ENCODE measurements at places on chromosomes 2 and 18.
A peak's percentile ranks its signal among the peaks of the same experiment; 100 is the strongest.

DNA sequence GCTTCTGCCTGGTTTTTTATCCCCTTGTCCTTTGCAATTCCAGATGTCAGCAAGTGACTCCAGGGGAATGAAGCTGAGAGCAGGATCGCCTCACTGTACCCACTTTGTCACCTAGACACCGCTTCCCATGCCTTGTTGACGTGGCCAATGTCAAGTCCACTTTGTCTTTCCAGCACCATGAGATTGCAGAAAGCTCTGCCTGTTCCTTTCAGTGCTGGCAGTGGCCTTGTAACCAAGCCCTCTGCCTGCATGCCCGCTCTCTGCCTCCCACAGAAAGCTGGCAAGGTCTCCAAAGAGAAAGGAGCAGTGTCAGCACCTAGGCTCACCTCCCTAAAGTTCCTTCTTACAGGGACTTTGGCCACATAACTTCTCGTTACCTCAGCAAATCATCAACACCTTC is 282.2 kb upstream of the ST6GAL2 start:
- DNase-seq, result no peak

DNA sequence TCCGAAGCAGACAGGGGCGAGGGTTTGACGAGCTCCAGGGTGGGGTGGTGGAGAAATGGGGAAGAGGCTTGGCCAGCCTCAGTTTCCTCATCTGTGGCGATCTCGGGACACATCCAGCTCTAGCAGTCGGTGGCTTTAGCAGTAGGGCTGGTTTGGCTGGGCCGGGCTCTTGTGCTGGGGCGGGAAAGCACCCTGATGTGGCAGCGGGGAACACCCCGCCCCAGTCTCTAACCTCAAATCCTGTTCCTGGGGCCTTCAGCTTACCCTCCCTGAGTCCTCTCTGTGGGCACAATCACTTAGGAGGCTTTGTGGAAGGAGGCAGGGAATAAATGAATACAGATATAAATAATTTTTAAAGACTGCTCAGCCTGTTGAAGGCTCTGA is 26.5 kb upstream of the MCFD2 start:
- peak; percentile 48 for DNase-seq

DNA sequence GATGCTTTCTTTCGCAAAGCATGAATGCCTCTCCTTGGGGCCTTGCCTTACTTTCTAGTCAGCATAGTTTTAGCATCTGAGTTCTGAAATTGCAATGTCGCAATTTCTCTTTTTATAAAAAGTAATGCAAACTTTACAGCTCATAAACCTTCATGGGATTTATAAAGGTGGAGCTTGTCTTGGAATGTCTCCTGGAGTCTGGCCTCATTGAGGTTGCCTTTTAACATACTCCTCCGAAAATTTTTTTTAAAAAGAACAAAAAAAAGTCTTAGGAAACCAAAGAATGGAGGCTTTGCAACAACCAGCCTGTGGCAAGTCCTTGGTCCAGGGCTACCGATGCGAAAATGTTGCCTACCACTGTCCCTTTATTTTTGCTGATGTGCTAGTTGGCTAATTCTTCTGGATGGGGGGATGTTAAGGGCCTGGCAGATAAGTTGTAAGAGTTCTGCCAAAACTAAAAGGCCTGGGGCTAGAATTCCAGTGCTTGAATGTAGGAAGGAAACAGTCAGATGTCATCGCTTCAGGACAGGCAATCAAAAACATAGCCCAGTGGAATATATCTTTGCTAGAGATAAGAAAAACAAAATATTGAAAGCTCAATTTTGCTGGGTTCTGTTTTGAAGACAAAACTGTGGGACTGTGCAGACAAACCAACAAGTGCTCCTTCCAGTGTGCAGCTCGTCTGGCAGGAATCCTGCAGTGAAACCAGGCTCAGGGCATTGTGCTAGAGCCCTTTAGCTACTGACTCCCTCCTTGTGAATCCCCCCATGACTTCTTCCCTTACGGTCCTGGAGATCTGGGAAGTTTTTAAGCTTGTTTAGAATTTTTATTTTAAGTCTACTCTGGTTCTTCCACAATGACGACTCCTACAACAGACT is 213.0 kb downstream of the PIEZO2 start:
- DNase-seq, result no peak

DNA sequence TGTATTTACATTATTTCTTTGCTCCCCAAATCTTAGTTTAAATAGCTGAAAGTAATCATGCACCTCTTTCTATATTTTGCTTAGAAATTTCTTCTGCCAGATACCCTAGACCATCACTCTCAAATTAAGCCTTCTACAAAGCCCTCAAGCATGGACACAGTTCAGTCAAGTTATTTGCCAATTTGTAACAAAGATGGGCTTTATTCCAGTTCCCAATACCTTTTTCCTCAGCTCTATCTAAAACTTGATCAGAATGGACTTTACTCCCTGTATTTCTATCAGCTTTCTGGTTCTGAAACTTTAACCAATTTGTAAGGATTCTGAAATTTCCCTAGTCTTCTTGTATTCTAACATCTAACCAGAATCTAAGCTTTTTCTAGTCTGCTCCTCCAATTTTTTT is 56.6 kb downstream of the SYT4 start:
- no peak for DNase-seq

DNA sequence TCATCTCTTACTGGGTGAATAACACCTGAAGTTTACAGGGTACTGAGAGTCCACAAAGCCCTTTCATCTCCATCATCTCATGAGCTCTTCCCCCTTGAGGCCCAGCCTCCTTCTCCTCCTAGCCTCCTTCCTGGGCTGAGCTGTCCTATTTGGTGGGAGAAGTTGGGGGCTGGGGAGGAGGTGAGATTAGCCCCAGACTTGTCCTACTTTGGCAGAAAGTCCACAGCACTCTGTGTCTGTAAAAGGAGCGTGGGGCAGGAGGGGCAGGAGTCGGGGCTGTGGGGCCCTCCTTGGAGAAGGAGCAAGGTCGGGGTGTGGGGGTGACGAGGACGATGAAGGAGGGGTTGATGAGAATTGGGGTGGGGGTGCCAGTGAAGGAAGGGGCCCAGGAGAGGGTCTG is 10.0 kb upstream of the DES start:
- no peak for DNase-seq

DNA sequence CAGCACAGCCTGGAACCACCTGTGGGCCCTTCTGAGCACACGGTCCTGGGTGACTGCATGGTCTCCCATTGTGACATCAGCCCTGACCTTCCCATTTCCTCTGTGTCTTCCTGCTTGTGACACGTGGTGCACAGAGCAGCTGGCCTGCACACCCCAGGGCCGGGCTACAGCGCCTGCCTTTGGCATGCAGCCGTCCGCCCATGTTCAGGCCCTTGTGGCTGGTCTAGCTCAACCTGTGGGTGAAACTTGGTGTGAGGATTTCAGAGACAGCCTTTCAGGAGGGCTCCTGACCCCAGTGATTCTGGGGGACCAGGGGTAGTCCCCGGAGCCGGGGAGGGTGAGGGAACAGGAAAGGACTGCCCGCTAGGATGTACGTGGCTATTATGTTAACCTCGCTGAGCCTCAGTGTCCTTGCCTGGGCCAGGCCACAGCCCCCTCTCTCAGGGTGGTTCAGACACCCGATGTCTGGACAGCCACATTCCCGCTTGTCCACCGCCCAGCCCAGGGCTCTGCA is 284.8 kb upstream of the HS6ST1 start:
- DNase-seq, result no peak

- no peak for DNase-seq
Measured at GRCh38 chr2:46342566-46343315, 45.5 kb downstream of the EPAS1 start.

DNA sequence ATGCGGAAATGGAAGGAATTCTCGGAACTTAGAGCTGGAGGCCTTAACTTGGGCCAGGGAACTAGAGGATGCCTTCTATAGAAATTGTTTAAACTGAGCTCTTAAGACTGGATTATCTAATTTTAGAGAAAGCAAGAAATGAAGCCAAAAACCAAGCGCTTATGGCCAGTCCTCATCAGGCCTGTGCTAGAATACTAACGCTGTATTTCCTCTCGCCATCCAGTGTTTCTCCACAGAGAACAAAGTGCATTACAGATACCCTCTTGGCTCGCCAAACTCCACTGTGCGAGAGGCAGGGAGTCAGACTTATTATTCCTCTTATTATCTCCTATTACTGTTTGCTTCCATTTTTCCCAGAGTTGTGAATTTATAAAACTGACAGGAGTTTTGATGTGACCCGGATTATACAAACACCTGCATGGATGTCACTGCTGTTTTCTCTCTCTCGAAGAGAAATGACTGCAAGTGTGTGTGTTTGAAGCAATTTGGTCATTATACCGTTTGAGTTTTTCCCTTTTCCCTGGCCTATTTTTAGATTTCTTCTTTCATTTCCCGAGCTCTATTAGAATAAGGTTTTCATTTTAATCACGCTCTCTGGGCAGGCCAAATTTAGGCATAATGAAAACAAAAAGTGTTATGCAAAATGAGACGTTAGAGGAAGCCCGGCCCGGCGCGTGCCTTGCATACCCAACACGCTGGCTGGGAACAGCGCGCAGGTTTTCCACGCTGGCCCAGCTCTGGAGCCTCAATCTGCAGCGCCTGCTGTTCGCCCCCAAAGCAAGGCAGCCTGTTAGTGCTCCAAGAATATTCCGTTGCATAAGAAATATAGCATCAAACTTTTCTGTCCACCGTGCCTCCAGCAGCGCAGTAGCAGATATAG is 103.3 kb downstream of the ALK start:
- no peak for DNase-seq

DNA sequence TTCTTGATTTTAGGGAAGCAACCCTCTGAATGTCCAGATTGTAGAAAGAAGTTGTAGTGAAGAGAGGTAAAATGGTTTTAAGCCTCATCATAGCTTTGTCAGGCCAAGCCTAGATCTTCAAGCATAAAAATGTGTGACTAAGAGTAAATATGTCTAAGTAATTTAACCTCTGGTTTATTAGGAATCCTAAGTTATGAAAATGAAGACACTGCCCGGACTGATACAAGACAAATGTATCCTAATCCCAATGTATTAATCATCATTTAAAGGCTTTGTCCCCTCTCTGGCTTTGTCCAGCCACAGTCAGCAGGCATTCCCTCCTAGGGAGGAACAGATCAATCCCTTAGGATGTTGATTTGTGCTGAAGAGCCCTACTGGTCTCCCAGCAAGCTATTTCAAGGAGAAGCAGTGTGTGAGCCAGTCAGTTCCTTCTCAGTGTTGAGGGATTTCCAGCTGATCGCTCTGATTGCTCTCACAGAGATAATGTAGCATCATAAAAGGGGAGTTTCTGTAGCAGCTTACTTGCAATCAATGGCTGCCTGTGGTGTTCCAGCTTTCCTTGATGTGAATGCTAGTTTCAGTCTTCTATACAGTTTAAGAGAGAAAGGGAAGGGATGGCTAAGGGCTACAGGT is 796.1 kb downstream of the EPHA4 start:
- no peak for DNase-seq

DNA sequence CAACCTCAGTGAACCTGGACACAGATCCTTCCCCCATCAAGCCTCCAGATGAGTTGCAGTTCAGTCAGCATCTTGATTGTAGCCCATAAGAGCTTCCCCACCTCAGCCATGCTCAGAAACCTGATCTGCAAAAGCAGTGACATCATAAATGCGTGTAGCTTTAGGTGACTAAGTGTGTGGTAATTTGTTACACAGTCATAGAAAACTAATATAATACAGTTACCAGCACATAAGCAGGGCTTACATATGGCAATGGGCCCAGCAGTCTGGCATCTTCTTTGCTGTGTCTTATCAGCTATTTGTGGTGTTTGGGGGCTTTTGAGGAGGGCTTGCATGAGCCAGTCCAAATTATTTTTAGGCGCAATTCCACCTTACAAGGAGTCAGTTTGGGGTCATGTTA is 807.0 kb downstream of the SLC4A3 start:
- no peak for DNase-seq

- DNase-seq, result no peak
Measured at GRCh38 chr2:121555008-121555407, 24.3 kb downstream of the RNU4ATAC start.

GRCh38 chr18:79528846-79529245 is 133.1 kb downstream of the NFATC1 start:
- DNase-seq, result peak; percentile 83

DNA sequence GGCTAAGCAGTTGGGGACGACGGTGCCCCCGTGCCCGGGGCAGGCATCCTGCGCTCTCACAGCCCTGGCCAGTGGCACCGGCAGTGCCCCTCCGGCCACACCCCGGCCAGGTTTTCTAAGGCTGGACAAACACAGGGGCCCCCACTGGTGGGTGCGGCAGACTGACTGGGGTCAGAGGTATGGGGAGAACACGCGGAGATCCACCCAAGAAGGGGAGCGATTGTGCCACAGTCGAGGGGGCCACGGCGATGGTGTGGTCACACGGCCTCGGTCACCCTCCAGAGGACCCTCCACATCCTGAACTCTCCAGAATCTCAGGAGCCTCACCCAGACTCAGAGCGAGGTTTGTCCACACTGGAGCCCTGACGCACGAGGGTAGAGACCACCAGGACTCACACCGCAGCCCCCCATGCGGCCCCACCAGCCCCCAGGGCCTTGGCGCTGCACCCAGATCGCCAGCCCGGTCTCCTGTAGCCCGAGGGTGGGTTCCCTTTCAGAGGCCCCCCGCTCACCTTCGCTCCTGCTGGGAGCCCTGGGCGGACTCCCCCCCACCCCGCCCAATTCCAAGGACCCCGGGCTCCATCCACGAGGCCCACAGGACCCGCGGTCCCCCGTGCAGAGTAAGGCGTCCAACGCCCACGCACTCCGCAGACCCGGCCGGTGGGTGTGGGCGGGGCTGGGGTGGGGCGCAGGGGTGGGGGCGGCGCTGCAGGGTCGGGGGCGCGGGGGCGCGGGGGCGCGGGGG is 15.2 kb downstream of the PDCD1 start:
- no peak for DNase-seq

DNA sequence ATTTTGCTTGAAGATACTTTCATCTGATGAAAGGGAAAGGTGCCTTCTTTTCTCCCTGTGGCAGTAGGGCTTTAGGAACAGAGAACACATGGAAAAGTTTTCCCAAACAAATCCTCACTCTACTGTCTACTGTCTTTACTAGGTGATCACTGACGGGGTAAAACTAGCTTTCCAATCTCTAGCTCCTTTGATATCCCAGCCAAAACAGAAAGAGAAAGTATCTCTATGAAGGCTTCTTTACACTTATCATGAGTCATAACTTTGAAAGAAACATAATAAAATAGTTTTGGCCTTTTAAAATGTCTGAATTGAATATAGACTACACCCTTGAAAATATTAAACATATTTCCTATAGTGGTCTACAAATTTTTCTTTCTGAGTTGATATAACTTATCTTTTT is 214.5 kb downstream of the DSEL start:
- no peak for DNase-seq

- no peak for DNase-seq
Measured at GRCh38 chr2:28977176-28977875, 3.8 kb upstream of the TOGARAM2 start.

Data from activated T-cell treated with anti-CD3 and anti-CD28 coated beads for 4 hours (primary cell).